ENCODE measurements at places on chromosomes 5 and 9.

DNA sequence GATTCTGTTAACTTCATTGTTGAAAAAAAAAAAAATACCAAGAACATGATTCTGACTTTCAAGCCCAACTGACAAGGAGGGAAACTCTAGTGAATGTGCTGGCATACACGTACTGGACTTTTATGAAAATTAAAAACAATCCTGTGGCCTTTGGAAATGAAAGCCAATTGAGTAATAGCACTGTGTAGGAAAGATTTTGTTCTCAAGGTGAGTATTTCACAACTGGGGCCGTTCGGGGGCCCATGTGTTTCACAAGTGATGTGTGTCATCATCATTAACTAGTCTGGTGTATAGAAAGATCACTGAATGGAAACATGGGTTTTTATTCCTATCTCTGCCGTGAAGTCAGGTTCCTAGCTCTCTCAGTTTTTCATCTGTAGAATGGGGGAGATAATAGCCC is 605.0 kb upstream of the CLINT1 start:
- no peak for DNase-seq

DNA sequence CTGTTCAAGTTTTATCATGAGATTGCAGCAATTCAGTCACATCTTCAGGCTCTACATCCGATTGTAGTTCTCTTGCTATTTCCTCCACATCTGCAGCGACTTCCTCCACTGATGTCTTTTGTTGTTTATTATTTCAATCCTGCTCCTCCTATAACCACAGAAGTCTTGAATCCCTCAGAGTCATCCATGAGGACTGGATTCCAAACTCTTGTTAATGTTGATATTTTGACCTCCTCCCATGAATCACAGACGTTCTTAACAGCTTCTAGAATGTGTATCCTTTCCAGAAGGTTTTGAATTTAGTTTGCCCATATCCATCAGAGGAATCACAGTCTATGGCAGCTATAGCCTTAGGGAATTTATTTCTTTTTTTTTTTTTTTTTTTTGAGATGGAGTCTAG is 3.6 kb downstream of the FBXO38 start:
- DNase-seq: no peak

- no peak for DNase-seq
These were observed 17.9 kb downstream of the TLN1 start for GRCh38 chr9:35714123-35714522.

GRCh38 chr5:14296533-14297331 is 153.6 kb downstream of the TRIO start:
- no peak for DNase-seq

DNA sequence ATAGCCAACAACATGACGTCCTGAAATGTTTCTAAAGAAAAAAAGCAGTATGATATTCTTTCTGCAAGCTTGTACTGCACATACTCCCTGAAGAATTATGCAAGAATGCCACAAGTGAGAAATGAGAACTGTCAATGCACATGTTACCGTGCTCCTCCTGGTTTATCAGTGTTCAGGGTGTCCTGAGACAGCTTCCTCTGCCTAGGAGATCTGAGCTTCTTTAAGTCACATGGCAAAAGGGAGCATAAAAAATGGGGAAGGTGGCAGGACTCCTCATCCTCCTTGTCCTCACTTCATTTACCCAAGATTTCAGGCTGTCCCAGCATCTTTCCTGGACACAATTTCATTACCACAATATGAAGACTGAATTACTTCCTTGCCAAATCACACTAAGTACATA is 238.2 kb downstream of the GLIS3 start:
- no peak for DNase-seq

DNA sequence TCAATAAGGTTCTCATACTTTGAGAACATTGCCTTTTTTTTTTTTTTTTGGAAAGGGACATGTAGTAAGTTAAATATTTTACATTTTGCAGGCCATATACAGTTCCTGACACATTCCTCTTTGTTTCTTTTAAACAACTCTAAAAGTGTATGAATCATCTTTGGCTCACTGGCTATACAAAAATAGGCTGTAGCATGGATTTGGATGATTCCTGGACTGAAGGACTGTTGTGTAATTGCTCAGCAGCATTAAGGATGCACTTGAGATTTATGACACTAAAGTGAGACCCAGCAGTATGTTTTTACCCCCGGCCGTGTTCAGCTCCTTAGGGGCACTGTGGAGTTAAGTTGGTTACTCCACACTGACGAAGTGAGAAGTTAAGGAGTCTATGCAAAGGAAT is 41.3 kb downstream of the VPS13A start:
- DNase-seq: no peak

- no peak for DNase-seq
These were observed 21.0 kb downstream of the DHX29 start for GRCh38 chr5:55286411-55286933.

- DNase-seq: no peak
These were observed 5.5 kb downstream of the C9orf85 start for GRCh38 chr9:71916834-71917534.

GRCh38 chr9:18324928-18325745 is 148.8 kb upstream of the ADAMTSL1 start:
- no peak for DNase-seq

GRCh38 chr5:122870219-122870856 is 24.9 kb downstream of the SNX24 start:
- no peak for DNase-seq

GRCh38 chr5:171806976-171807747 is 21.5 kb downstream of the SMIM23 start:
- no peak for DNase-seq

GRCh38 chr5:66903709-66904108 is 292.9 kb downstream of the CD180 start:
- no peak for DNase-seq

- no peak for DNase-seq
These were observed 164.6 kb upstream of the DMRT1 start for GRCh38 chr9:676780-677438.
